ENCODE measurements at places on chromosomes 7 and 10.

- no peak for DNase-seq
Measured at GRCh38 chr7:124246262-124246863, 213.5 kb upstream of the TMEM229A start.

GRCh38 chr7:112411186-112411795 lies 39.0 kb upstream of the IFRD1 start:
- no peak for DNase-seq

- DNase-seq = no peak
Measured at GRCh38 chr7:100602889-100603725, 944 bp downstream of the PCOLCE start.

DNA sequence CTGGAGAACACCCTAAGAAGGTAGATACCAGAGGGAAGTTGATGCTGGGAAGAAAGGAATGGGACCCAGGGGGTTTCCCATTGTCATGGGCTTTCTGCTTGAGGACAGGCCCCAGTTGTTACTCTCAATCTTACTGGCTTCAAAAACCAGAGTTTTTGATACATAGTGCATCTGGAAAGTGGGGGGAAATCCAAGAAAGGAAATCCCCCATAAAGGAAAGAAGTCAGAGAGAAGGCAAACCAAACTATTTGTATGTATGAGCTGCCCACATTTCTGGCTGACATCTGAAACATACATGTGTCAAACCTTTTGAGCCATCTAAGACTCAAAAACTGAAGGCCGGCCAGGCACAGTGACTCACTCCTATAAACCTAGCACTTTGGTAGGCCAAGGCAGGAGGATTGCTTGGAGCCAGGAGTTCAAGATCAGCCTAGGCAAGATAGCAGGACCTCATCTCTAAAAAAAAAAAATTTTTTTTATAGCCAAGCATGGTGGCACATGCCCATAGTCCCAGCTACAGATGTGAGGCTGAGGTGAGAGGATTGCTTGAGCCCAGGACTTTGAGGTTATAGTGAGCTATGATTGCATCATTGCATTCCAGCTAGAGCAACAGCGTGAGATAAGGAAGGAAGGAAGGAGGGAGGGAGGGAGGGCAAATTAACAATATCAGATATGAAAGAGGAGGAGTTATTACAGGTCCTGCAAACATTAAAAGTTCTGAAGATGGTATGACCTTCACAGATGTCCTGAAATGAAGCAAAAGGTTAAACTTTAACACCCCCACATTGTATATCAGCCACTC lies 6.7 kb upstream of the COA1 start:
- DNase-seq = no peak

GRCh38 chr10:3828404-3829155 lies 43.6 kb upstream of the KLF6 start:
- no peak for DNase-seq

DNA sequence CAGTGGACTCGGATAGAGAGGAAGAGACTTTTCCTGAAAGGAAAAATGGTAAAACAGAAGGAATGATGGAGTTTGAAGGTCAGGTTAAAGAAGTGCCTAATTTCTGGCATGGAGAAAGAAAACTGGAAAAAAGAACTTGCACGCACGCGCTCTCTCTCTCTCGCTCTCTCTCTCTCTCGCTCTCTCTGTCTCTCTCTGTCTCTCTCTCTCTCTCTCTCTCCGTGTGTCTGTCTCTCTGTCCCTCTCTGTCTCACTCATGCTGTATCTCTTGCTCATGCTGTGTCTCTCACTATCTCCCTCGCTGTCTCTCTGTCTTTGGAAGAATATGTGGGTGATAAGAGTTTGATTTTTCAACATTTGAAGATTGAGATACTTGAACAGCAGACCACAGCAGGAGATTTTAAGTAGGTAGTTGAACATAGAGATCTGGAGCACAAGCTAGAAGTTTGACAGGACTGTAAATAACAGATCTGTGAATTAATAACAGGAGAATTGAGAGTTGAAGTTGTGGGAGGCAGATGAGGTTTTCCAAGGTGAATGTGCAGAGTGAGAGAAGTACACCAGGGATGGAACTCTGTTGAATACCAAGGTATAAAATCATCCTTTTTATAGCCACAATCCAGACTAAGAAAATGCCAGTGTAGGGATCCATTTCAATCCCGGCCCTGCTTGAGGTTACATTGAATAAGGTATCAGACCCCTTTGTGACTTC lies 33.1 kb downstream of the ADD3 start:
- no peak for DNase-seq

DNA sequence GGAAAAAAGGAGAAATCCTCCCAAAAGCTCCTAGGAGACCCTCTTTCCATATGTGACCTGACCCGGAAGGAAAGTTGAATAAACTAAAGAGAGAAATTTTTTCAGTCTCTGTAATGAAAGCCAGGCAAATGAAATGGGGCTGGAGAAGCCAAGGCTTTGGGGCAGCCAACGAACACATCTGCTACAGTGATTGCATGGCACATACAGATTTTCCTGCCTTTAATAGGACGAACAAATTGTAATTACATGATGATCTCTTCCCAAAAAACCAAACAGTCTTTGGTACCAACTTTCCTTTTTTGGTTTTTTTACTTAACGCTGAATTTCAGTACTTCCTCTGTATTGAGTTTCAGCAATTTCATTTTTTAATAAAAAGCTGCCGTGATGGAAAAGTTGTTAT lies 23.5 kb upstream of the PTN start:
- DNase-seq = no peak

DNA sequence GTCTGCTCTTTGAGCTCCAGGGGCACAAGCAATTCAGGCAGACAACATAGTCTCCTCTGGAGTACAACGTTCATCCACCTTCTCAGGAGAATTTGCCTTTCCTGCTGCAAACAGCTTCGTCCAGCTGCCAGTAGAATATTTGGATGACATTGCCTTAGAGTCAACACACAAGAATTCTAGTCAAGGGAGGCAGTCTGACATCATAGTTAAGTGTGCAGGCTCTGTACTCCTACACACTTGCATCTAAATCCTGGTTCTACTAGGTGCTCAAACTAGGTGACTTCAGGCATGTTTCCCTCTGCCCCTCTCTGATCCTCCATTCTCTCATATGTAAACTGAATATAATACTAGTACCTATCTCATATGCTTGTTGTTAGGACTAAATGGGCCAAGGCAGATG lies 314.8 kb downstream of the HPSE2 start:
- no peak for DNase-seq

GRCh38 chr10:42868530-42868929 lies 85.9 kb downstream of the BMS1 start:
- no peak for DNase-seq

DNA sequence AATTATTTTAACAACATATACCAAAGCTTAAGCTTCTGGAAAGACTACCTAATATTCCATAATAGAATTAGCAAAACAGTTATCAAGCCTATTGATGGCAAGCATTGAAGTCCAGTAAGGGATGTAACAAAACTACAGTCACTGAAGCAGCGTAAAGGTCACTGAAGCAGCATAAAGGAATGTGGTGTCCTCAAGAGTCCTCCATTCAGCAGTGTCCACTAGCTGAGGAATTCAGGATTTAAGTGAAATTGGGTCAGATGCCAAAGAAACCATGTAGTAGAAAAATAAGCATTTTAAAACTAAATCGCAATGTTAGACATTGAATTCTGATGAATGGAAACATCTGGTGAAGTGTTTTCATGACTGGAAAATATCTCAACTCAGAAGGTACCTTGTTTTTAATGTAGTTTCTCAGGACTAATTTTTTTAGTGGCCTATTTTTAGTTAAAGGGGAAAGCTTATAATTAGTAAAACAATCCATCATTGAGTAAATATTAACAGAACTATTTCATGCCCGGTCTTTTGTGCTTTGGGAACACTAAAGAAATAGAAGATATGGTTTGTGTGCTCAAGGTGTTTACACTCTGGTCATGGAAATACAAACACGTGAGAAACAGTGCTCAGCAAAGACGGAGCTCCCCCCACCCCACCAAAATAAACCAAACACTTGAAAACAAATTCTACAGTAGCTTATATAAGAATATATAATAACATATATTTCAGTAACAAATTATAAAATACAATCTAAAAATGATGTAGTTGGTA lies 121.4 kb downstream of the CDK14 start:
- no peak for DNase-seq

GRCh38 chr10:13686331-13686752 lies 99.6 kb downstream of the PRPF18 start:
- DNase-seq = no peak

DNA sequence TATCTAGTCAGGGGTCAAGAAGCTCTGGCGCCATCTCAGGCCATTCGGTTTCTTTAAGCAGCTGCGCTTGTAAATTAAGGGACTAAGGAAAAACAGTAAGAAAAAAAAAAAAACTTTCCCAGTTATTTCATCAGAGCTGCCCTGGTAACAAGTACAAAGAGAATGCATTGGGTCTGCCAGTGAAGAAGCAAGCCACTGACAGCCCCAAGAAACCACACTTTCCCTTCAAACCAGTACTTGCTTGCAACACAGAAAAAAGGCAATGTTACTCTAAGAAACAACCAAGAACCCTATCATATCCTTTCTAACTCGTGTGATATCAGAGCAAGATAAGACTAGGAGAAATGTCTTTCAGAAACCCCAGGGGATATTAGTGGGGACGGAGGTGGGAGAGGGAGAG lies 40.6 kb upstream of the AOAH start:
- no peak for DNase-seq

GRCh38 chr10:85642082-85642420 lies 724.5 kb downstream of the GRID1 start:
- no peak for DNase-seq

DNA sequence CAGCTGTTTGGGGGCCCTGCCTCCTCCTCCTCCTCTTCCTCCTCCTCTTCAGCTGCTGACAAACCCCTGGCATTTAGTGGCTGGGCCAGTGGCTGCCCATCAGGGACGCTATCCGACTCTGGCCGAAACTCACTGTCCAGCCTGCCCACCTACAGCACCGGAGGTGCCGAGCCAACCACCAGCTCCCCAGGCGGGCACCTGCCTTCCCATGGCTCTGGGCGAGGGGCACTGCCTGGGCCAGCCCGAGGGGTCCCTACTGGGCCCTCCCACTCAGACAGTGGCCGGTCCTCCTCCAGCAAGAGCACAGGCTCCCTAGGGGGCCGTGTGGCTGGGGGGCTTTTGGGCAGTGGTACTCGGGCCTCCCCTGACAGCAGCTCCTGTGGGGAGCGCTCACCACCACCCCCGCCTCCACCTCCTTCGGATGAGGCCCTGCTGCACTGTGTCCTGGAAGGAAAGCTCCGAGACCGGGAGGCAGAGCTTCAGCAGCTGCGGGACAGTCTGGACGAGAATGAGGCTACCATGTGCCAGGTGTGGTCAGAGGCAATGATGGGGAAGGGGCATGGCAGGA lies 4.1 kb downstream of the LZTS2 start:
- DNase-seq = no peak

DNA sequence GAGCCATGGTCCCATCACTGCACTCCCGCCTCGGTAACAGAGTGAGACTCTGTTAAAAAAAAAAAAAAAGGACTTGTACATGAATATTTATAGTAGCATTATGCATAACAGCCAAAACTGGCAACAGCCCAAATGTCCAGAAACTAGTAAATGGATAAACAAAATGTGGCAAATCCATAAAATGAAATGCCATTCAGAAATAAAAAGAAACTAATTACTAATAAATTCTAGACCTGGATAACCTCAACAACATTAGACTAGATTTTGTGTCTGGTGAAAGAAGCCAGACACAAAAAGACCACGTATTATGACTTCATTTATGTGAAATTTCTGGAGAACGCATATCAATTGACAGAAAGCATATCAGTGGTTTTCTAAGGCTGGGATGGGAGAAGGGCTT lies 74.5 kb downstream of the HPSE2 start:
- no peak for DNase-seq

DNA sequence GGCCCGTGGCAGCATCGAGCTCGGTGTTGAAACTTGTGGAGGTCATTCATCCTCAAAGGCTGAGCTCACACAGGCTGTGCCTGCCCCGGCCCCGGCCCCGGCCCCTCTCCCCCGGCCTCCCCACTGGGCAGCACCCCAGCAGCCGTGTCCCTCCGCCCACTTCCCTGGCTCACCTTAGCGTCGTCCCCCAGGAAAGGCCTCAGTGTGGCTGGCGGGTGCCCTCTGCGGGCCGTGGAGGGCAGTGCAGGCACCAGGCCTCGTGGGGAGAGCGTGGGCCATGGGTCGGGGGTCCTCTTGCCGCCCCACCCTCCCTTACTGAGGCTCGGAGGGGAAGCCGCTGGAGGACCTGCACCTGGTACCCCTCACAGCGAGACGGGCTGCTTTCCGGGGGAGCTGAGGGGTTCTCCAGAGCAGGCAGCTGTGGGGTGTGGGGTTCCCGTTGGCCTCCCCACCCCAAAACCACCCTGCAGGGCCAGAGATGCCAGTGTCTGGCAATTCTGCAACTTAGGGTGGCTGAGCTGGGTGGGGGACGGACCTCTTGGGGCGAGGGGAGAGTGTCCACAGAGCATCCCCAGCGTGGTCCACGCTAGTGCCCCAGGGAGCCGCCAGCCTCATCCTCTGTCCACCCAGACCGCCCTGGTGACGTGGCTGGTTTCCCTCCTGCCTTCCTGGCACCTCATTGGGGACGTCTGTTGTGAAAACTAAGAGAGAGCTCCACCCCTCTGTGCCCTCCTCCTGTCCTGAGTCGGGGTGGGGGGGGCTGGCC lies 44.2 kb upstream of the DPYSL4 start:
- DNase-seq = peak; percentile 41

DNA sequence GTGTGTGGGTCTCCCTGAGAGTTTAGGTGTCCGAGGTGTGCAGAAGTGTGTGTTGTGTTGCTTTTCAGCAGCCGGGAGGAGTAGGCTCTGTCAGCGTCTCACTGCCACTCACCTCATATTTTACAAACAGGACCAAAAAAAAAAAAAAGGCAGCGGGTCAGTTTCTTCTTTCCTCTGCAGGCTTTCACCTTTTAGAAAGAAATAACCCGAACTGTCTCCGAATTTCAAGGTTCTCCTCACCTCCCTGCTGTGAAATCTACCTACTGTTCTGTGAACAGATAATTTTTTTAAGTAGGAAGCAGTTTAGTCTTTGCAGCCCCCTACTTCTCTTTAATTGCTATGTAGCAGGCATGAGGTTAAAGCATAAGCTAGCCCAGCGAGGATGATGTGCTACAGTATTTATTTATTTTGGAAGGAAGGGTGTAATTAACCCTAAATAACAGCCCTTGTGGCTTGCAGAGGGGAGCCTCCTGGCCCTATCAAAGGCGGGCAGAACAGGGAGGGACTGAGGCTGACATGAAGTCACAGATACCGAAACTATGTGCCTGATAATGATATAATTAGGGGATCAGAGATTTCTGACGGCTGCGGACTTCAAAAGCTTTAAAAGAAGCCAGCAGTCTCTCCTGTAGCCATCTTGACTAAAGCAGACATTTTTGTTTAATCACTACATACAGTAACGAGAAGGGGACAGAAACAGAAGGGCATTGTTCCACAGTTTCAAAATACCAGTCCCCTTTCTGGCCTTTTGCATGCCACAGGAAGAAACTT lies 1.6 kb downstream of the BAMBI start:
- DNase-seq = no peak

GRCh38 chr10:10804998-10805740 lies 212.5 kb upstream of the CELF2 start:
- no peak for DNase-seq

GRCh38 chr10:10279906-10280305 lies 737.8 kb upstream of the CELF2 start:
- DNase-seq = no peak

Data from T-helper 1 cell (primary cell).